ENCODE measurements at places on chromosomes 5 and 9. TPM values are rescaled to one million over a fixed set of nuclear protein-coding genes. Genes with fewer than 3 reads are reported as not detected.

- no peaks in the 10 kb centered on the region for H3K27me3 ChIP-seq
- H3K4me1 ChIP-seq = peaks cover 3% of the 10 kb centered on the region
- H3K36me3 ChIP-seq = no peaks in the 10 kb centered on the region
- DNase-seq = no peak
- no peak overlapping the region for H3K27ac ChIP-seq
Observed at GRCh38 chr5:78979909-78980308, 5.2 kb downstream of the ARSB start.

GRCh38 chr9:104078596-104078995, 15.5 kb upstream of the SMC2 start:
- H3K4me3 ChIP-seq = no peak overlapping the region
- no peak overlapping the region for H3K27ac ChIP-seq
- no peaks in the 10 kb centered on the region for H3K4me1 ChIP-seq
- no peaks in the 10 kb centered on the region for H3K36me3 ChIP-seq
- no peaks in the 10 kb centered on the region for H3K27me3 ChIP-seq

GRCh38 chr5:181217111-181217802, 5.8 kb upstream of the TRIM41 start:
- peaks cover 18% of the 10 kb centered on the region for H3K4me1 ChIP-seq
- no peaks in the 10 kb centered on the region for H3K36me3 ChIP-seq
- peak overlapping the region; percentile 75 for H3K27ac ChIP-seq

The PCDHGA3 gene
- total RNA-seq = 0.19 TPM

DNA sequence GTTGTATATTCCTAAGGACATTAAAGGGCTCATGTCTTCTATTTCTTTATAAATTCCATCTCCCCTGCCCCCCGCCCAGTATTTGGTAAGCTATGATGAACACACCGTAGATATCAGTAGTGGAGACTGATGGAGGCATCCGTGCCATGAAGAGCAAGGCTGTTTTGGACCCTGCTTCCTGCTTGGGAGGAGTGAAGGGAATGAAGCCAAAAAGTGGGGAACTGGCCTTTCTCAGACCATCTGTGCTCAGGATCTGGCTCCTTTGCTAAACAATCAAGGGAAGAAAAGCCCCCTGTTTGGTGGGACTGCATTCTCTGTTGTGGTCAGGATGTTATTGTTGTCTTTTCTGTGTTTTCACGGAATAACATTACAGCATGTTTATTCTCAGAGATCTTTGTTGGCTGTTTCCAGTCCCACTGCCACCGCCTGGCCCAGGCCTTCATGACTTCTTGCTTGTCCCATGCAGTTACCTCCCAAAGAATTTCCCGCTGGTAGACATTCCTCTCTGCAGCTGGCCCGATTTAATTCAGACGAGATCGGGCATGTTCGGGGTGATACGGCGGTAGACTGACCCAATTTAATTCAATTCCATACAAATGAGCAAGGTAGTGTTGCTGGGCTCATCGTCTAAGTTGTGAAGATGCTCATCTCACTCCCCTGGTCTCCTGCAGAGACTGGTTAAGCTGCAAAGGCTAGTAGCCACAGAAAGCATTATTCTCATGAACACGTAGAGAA, 31.4 kb upstream of the ANKH start:
- H3K4me1 ChIP-seq = no peaks in the 10 kb centered on the region
- no peak overlapping the region for H3K4me3 ChIP-seq
- no peaks in the 10 kb centered on the region for H3K36me3 ChIP-seq
- no peaks in the 10 kb centered on the region for H3K27me3 ChIP-seq
- no peak for DNase-seq

GRCh38 chr5:123530728-123531127, 18.8 kb downstream of the CSNK1G3 start:
- no peak overlapping the region for H3K4me3 ChIP-seq
- H3K4me1 ChIP-seq = no peaks in the 10 kb centered on the region
- H3K27ac ChIP-seq = no peak overlapping the region
- H3K27me3 ChIP-seq = no peaks in the 10 kb centered on the region
- H3K36me3 ChIP-seq = no peaks in the 10 kb centered on the region
- DNase-seq = no peak

- no peak for DNase-seq
- peak overlapping the region; percentile 16 for H3K4me3 ChIP-seq
- peaks cover 29% of the 10 kb centered on the region for H3K27me3 ChIP-seq
- no peaks in the 10 kb centered on the region for H3K36me3 ChIP-seq
Observed at GRCh38 chr9:130445268-130445983, 665 bp downstream of the ASS1 start.

GRCh38 chr5:103389846-103390245, 131.3 kb downstream of the MACIR start:
- no peaks in the 10 kb centered on the region for H3K27me3 ChIP-seq
- H3K4me3 ChIP-seq = no peak overlapping the region
- H3K4me1 ChIP-seq = no peaks in the 10 kb centered on the region
- DNase-seq = no peak
- H3K27ac ChIP-seq = no peak overlapping the region

DNA sequence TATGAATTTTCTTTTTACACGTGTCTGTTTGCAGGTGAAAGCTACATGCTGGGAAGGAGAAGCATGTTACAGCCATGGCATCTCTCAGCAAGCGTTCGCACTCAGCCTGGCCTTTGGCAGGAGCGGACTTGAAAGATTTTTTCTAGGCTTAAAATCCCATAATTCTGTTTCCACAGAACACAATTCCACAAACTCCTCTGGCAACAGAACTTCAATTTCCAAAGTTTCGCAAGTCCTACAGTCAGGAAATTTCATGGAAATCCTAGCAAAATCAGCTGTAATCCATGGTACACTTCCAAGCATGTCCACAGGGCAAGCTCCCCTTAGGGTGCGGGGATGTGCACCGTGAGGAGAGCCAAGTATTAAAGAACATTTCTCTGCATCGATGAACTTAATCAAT, 35.9 kb downstream of the SUB1 start:
- no peaks in the 10 kb centered on the region for H3K4me1 ChIP-seq
- no peak overlapping the region for H3K27ac ChIP-seq
- no peaks in the 10 kb centered on the region for H3K36me3 ChIP-seq
- H3K27me3 ChIP-seq = no peaks in the 10 kb centered on the region
- no peak overlapping the region for H3K4me3 ChIP-seq
- no peak for DNase-seq

DNA sequence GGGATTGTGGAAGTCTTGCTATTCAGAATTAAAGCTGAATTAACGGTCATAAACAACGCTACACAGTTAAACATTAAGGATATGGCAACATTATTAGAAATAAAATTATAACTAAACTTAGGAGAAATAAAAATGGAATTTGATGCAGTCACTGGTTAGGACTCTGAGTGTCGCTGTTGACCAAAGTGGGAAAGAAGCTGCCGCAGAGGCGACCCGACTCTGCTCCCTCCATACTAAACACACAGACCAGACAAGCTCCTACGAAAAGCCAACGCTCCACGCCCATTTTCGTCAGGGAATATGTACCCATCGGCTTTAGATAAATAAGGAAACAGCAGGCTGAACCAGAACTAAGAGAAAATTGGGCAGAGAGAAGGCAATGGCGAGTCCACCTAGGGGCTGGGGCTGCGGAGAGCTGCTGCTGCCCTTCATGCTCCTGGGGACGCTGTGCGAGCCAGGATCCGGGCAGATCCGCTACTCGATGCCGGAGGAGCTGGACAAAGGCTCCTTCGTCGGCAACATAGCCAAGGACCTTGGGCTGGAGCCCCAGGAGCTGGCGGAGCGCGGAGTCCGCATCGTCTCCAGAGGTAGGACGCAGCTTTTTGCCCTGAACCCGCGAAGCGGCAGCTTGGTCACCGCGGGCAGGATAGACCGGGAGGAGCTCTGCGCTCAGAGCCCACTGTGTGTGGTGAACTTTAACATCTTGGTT, at the start of gene PCDHGA5:
Gene PCDHGA5, plus strand, starts transcription at position 211 of the 709 bp plus-strand sequence. Its CDS starts 169 bp downstream, at position 380.
- no peak for DNase-seq

GRCh38 chr9:17630531-17630949, 51.7 kb downstream of the SH3GL2 start:
- H3K4me3 ChIP-seq = no peak overlapping the region
- H3K27ac ChIP-seq = no peak overlapping the region
- H3K27me3 ChIP-seq = no peaks in the 10 kb centered on the region
- no peak for DNase-seq
- no peaks in the 10 kb centered on the region for H3K4me1 ChIP-seq

DNA sequence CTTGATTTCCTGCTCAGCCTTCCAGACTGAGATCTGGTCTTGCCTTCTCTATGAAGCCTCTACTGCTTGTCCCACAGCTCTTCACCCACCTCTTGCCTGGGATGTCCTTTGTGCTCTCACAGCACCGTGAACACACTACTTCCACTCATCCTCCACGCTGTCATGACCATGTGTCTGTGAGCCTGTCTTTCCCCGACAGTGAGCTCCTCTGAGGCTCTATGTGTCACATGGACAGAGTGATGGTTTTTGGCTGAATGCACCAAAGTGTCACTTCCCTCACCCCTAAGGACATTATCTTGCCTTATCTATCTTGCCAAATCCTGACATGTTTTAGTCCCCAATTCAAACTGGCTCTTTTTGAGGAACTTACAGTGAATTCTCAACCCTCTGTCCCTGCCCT, 11.3 kb downstream of the PHYKPL start:
- H3K4me3 ChIP-seq = no peak overlapping the region
- H3K27me3 ChIP-seq = no peaks in the 10 kb centered on the region
- DNase-seq = no peak

The FAM151B gene
- 1.2 TPM for total RNA-seq

DNA sequence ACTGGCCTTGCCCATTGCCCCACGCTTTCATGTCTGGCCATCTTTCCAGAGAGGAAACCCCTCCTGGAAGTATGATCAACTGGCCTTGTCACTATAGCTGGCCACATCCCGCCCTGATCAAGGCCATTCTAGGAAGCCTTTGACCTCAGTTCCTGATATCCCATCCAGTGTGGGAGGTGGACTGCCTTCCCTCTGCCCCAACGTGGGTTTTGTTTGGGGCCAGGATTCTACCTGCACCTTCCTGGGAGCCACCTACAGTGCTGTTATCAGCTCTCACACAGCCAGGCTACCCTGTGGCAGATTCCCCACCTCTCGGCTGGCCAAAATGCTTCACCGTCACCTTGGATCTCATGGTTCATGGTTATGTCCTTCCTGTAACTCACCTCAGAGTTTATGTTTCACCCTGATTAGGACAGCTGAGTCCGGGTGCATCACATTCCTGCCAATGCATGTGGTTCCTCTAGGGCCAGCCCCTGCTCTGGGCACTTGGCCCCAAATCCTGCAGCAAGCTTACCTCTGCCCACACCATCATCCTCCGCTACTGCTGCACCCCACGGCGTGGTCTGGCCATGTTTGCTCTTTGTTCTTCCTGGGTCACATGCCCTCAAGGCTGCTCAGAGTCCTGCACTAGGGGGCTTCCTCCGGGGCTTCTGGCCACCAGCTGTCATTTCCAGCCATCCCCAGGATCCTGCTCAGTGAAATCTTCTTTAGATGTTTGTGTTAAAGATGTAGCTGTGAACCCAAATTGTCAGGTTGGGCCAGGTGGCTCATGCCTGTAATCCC, 24.2 kb upstream of the S1PR3 start:
- no peak overlapping the region for H3K27ac ChIP-seq
- peaks cover 4% of the 10 kb centered on the region for H3K4me1 ChIP-seq
- no peak for DNase-seq
- H3K27me3 ChIP-seq = peaks cover 8% of the 10 kb centered on the region

The ZFP62 gene
- 41.1 TPM for total RNA-seq

The RASGEF1C gene
- not detected for total RNA-seq
